KBM-7 (cell line): ENCODE measurements at places on chromosomes 1 and 21.

GRCh38 chr1:213689260-213689659, 298.5 kb upstream of the PROX1 start:
- DNase-seq, result no peak

GRCh38 chr1:154778275-154778674, 91.8 kb downstream of the KCNN3 start:
- DNase-seq, result no peak

- DNase-seq, result no peak
These were observed 9.2 kb upstream of the RXRG start for GRCh38 chr1:165454091-165454610.

DNA sequence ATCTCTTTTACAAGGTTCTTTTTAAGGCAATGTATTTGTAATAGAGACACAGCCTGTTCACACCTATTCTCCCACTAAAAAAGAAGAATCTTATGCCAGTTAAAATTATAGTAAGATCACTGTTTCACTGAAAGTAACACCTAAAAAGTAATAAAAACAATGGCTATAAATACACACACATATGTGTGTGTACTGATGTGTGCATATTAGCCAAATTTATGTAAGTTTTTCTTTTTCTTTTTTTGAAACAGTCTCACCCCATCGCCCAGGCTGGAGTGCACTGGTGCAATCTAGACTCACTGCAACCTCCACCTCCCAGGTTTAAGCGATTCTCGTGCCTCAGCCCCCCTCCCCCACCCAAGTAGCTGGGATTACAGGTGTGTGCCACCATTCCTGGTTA, 56.8 kb upstream of the SLC30A10 start:
- no peak for DNase-seq

DNA sequence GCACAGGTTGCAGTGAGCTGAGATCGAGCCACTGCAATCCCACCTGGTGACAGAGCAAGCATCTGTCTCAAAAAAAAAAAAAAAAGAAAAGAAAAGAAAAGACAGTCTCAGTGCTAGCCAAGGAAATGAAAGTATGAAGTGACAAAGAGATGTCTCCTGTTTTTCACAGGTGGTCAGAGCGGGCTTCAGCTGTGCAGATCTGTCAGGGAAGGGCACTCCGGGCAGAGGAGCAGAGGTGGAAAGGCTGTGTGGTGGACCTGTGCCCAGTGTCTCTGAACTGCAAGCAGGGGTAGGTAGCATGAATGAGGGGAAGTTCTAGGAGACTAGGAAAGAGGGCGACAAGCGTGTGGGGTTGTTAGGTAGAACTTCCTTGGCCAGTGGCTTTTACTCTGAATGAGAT, 67.5 kb downstream of the CD247 start:
- no peak for DNase-seq

GRCh38 chr1:184791550-184791900, 36.9 kb upstream of the EDEM3 start:
- DNase-seq, result no peak

DNA sequence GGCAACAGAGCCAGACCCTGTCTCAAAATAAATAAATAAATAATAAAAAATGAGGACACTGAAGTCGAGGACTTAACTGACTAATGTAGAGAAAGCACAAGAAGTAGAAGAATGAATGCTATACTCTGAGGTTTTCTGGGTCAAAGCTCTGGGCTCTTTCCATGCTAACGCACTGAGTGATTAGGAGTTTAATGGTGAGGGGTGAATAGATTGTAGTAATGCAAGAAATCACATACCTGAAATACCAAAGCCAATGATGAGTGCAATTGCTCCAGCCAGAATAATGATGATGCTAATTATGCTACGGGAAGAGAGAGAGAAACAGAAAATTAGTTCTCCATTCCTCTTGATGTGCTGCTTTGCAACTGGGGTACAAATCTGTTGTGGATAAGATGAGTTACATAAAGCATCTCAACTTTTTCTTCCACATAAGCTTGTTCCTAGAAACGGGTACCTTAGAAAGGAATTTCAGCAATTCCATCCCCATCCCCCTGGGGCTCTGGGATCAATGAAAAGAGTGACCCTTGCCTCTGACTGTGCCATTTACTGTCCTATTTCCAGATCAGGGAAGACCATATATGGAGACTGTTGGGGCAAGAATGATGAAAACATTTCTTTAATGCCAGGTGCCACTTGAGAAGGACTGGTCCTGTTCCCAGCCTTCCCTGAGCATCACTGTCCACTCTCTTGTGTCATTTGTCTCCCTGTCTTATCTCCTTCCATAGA, 40.7 kb downstream of the VTCN1 start:
- DNase-seq, result no peak

GRCh38 chr1:97010566-97011264, 289.1 kb downstream of the PTBP2 start:
- no peak for DNase-seq

DNA sequence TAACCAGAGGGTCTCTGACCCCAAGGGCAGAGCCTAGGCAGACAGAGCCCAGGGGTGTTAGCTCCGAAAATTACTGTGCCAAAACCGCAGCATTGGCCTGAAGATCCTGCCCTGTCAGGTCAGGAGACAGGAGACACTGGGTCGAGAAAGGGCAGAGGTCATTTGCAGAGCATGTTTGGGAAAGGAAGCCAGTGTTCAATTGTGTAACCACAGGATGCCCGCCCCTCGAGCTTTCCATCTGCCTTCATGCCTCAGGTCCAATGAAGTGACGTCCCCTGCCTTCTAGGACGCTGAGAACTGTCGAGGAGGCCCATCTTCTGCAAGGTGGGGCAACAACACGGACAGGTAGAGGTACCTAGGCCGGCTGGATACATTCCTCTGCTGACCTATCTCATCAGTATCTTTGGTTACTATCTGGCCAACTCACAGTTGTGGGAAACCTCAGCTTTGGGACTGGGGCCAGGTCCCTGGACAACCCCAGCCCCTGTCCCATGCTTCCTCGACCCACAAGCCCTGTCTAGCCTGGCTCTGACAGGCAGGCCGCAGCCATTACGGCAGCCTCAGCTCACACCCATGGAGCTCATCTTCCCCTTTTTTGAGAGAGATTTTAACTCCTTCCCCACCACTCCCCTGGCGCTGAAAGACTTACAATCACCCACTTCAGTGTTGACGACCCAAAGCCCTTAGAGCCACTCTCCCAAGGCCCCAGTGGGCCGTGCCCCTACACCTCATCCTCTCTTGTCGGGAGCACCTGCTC, 1.3 kb downstream of the ARL8A start:
- DNase-seq, result peak; percentile 87

DNA sequence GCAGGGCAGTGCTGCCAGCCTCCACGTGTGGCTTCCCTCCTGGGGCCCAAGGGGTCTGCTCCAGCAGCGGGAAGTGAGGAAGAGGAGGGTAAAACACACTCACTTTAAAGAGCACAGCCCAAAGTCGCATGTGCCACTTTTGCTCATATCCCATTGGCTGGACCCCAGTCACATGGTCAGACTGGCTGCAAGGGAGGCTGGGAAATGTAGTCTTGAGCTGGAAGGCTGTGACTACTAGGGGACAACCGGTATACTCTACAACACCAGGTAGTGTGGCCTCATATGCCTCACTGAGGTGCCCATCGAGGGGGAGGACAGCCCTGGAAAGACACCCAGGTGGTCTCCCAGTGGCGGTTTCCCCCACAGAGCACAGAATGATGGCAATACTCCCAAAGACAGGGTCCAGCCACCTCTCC, 45.2 kb downstream of the CAMK2N1 start:
- DNase-seq, result peak; percentile 32

- DNase-seq, result no peak
These were observed 2.1 kb upstream of the KIF21B start for GRCh38 chr1:201025571-201026002.

- DNase-seq, result no peak
These were observed 14.0 kb downstream of the DEGS1 start for GRCh38 chr1:224196813-224197600.

DNA sequence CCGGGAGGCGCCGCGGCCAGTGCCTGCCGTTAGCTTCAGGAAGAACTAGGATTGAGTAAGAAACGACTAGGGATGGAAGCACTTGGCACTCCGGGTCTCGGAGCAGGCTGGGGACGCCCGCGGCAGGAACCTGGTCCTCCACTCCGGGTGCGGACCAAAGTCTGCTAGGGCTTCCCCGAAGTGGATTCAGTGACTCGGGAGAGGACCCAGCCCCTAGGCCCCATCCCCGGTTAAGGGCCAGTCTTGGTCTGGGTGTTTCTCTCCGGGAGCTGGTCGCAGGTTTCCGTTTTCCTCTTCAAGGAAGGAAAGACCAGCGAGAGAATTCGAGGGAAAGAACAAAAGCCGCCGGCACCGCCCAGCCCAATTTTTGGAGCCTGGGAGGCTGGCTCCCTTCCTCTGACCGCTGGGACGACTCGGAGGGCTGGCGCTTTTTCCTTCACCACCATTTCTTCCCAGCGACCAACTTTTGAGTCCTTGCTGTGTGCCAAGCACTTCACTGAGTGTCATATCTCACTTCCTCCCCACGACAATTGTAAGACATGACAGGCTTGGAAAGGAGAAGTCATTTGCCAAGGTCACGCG, 16.8 kb upstream of the STMN1 start:
- peak; percentile 41 for DNase-seq

- DNase-seq, result peak; percentile 93
These were observed 6.5 kb downstream of the KRTCAP2 start for GRCh38 chr1:155166471-155167165.

DNA sequence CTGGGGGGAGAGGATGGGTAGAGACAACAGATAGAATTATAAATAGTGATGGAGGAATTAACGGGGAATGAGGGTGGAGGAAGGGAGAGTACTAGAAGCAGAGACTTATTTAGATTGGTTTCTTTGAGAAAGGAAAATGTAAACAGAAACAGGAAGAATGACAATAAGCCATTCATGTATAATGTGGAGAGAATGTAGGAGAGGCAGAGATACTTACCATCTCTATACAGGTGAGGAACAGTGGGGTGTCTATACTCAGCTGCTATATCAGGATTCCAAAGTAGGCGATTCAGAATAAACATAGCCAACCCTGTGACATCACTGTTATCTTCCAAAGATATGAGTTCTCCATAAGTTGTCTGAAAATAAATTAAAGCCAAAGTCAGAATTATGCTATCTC, 16.8 kb downstream of the ASPM start:
- DNase-seq, result no peak

- no peak for DNase-seq
These were observed 24.8 kb downstream of the TP53BP2 start for GRCh38 chr1:223820971-223821370.

DNA sequence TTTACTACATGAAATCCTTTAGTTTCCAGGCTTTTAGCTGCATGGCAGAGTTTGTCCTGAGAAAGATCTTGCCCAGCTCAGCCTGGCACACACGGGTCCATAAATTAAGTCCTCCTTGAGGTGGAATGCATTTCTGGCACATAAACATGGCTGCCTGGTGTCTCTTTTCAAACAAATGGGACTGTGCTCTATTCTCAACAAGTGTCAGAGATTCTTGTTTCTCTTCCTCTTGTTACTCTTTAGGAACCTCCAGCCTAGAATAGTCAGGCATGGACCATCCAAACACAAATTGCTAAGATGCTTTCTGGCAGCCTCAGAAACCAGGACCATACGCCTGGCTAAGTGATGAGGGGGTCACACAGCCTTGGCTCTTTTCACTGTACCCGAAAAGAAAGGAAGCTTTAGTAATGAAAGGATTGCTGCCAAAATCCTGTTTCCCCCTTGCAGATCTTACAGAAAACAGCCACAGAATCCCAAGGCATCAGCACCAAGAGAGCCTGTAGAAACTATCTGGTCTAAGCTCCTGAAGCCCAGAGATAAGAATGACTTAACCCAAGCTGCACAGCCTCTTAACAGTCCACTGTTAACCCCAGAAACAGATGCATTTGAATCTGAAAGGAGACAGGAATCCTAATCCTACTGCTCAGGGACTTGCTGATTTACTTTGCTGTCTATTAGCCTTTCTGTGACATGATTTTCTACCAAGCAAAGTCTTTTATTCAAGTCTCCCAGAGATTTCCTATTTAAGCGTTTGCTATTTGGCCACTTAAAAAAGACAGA, 31.9 kb upstream of the NRDC start:
- DNase-seq, result no peak

DNA sequence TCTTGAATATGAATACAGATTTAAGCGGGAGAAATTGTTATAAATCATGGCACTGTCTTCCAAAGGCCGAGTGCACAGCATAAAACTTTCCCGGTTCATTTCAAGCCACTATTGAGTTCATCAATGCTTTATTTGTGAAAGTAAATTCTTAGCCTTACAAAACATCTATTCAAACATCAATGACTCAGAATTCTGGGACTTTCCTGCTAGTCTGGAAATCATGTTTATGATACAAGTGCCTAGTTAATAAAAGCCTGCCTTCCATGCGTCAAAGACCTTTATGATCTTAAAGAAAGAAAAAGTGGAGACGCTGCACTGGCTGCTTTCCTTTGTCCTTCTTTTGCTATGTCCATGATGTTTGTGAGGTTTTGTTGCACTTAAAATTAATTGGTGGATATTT, 137.7 kb downstream of the SETD4 start:
- no peak for DNase-seq

- peak; percentile 63 for DNase-seq
These were observed 517.5 kb downstream of the PLPP3 start for GRCh38 chr1:56061824-56062223.

DNA sequence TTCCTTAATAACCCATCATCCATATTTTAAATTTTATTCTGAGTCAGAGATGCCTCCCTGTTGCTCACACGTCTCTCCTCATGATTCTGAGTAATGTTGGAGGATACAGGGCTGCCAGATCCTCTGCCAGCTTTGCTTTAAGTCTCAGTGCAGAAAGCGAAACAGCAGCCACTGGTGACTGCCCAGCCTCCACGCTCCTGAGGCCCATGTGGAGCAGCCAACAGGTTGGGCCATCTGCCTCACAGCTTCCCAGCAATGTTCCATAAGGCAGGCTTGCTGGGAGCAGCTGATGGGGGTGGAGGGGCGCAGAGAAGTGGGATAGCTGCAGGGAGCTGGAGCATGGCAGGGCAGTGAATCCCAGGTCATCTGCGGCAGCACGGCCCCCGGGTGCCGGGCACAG, 104.2 kb downstream of the IGSF21 start:
- no peak for DNase-seq

DNA sequence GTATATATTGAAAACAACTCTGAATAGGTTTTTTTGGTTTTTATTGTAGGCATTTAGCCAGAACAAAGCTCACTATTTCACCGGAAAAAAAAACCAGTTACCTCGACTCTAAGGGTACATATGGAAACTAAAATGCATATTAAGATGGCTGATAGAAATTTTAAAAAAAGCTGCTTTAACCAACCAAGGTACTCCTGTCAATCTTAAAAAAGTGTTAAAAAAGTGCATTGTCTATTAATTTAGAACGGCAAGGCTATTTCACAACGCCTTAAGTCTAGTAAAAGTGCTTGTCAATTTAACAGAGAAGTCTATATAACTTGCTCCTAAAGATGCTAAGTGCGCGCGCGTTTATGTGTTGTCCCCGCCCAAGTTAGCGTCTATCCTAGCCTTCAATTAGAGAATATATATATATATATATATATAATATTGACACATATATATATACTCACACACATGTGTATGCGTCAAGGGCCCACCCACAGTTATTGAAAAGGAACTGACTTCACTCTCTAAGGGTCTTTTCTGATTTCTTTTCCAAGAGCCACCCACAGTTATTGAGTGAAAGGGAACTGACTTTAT, 934 bp downstream of the ASPM start:
- DNase-seq, result no peak

- no peak for DNase-seq
These were observed 378.0 kb upstream of the VAMP3 start for GRCh38 chr1:7393136-7393535.

- DNase-seq, result peak; percentile 21
These were observed 13.7 kb downstream of the GLIS1 start for GRCh38 chr1:53725238-53725689.

GRCh38 chr1:6580119-6580592, 362 bp downstream of the ZBTB48 start:
- DNase-seq, result peak; percentile 60
